ENCODE measurements at places on chromosomes 3 and 15. TPM values are rescaled to one million over a fixed set of nuclear protein-coding genes. Genes with fewer than 3 reads are reported as not detected.

The SH3GL3 gene
- 9.5 TPM for total RNA-seq

The ROPN1 gene
- total RNA-seq = 0.69 TPM

The CYP8B1 gene
- not detected for total RNA-seq

The GOLGA8M gene
- total RNA-seq = 3.4 TPM

The KLHL40 gene
- total RNA-seq = 13.4 TPM

Data from skin of body (tissue), 3 donors.